Stimulated activated CD8-positive, alpha-beta memory T cell treated with anti-CD3 and anti-CD28 coated beads, Interleukin-7, amount 100 ng/mL, for 4 hours (primary cell): ENCODE measurements at places on chromosomes 3 and 15.

DNA sequence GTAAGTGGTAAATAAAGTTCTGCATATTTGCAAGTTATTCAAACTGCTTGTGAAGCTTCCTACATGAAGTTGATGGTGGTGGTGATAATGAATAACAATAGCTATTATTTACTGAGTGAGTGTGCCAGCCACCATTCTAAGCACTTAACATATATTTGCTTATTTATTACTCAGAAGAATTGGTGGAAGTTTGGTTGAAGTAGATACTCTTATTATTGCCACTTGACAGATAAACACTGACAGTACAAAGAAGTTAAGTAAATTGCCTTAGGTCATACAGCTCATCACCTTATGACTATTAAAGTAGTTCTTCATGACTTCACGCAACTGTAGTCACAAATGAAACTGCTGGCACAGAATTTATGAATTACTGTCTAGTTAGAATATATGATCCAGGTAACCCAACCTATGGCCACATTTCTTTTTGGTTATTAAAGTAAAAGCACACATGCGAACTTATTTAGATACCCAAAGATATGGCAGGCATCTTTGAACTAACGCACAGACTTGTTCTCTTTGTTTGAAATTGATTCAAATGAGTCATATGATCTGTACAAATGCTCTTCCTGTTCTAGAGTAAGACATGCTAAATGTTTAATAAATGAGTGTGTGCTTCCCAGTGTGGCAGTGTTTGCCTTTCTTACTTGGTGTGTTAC lies 99.8 kb upstream of the NR2F2 start:
- DNase-seq, result no peak

- no peak for DNase-seq
Measured at GRCh38 chr3:183880121-183880520, 4.6 kb downstream of the PARL start.

DNA sequence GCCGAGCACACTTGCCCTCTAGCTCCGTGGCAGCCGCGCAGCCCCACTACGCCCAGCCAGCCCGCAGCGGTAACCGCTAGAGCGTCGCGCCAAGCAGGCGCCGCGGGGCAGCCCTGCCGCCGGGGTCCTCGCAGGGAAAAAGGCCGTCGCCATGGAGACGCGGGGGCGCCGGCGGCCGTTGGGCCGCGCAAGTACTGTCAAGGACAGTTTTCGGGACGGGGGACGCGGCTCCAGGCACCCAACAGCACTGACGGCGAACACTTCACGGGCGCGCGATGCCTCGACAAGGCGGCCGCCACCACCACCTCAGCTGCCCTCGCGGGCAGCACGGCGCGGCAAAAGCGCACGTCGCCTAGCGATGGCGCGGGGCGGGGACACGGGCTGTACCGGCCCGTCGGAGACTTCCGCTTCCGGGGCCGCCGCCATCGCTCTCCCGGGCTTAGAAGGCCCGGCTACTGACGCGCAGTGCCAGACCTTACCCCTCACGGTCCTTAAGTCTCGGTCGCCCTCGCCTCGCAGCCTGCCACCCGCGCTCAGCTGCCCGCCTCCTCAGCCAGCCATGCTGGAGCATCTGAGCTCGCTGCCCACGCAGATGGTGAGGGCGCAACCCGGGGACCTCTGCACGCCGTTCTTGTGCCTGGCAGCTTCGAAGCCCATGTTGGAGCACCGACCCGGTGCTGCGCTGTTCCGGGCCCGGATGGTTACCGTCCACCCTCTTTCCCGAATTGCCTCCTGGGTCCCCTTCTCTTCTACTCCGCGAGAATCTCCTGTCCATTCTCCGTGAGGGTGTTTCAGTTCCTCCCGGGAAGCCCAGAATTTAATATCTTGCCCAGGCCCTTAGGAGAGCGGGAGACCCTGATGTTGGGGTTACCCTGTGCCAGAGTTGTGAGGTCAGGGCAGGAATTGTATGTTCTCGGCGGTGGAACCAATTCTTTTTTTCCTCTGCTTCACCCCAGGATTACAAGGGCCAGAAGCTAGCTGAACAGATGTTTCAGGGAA lies at the start of the genes GLT8D1 and SPCS1:
Gene GLT8D1 (minus strand): TSS at position 104 of the 999 bp plus-strand sequence. CDS start 5,331 bp downstream, outside the sequence.
Gene SPCS1 (plus strand): TSS at position 419 of the 999 bp plus-strand sequence. CDS start 141 bp downstream, at position 560.
- peak; percentile 61 for DNase-seq

DNA sequence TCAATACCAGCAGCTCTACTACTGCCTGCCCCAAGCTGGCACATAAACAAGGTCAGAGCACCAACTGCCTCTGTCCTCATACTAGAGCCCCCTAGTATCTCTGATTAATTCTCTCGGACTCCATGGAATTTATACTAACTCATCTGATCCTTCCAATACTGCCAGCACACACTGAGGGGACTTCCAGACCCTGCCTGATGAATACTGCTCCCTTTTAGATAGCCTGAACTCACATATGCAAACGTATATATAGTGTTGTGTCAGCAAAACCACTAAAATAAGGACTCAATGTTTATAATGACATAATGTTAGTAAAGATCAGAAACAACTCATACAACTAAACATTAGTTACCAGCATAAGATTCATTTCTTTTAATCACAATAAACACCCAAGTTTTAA lies 25.0 kb downstream of the CEP70 start:
- DNase-seq, result no peak

DNA sequence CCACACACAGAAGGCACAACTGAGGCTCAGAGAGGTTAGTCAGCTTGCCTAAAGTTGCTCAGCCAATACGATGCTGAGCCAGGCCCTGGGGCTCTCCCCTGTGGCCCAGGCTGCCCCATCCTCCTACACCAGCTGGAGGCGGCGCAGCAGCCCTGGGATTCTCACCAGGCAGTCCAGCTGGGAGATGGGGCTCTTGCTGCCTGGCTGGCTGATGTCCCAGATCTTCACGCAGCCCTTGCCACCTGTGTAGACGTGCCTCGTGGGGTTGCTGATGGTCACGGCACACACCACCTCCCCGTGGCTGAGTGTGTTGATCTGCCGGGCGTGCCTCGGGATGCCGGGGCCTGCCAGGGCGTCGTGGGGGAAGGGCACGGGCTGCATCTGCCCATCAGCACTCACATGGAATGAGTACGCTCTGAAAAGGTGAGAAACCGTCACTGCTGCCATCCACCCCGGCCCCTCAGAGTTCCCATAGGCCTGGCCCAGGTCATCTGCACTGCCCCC lies 42.8 kb downstream of the TLE3 start:
- no peak for DNase-seq
